RPMI7951 (cell line): ENCODE measurements at places on chromosomes 4 and X. TPM values are rescaled to one million over a fixed set of nuclear protein-coding genes. Genes with fewer than 3 reads are reported as not detected.

CXCL6 gene
- not detected in 2 replicates for total RNA-seq

CLCN5 gene
- 6.6 and 10.8 TPM in 2 replicates for total RNA-seq

DNA sequence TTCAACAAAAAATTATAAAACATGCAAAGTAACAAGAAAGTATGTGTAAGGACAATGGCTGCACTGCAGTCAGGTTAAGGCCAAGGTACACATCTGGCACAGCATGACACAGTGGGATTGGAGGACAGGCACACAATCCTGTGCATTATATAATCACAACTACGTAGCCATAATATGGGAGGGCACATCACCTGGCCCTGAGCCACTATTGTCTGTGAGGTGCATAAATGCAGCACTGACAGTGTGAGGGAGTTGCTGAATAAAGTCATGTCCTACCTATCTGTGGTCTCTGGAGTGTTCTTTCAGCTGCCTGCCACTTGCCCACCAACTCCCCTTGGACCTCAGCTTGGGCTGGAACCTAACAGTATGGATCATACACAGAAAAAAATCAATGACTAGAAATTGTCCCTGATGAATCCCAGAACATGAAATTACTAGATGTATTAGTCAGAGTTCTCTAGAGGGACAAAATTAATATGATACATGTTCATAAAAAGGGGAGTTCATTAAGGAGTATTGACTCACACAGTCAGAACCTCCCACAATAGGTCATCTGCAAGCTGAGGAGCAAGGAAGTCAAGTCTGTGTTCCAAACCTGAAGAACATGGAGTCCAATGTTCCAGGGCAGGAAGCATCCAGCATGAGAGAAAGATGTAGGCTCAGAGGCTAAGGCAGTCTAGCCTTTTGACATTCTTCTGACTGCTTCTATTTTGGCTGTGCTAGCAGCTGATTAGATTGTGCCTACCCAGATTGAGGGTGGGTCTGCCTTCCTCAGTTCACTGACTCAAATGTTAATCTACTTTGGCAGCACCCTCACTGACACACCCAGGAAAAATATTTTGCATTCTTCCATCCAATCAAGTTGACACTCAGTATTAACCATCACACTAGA, 46.4 kb upstream of the KCTD8 start:
- DNase-seq, result no peak

GRCh38 chrX:1165535-1166196, 46.8 kb downstream of the CRLF2 start:
- peak; percentile 24 for DNase-seq

DNA sequence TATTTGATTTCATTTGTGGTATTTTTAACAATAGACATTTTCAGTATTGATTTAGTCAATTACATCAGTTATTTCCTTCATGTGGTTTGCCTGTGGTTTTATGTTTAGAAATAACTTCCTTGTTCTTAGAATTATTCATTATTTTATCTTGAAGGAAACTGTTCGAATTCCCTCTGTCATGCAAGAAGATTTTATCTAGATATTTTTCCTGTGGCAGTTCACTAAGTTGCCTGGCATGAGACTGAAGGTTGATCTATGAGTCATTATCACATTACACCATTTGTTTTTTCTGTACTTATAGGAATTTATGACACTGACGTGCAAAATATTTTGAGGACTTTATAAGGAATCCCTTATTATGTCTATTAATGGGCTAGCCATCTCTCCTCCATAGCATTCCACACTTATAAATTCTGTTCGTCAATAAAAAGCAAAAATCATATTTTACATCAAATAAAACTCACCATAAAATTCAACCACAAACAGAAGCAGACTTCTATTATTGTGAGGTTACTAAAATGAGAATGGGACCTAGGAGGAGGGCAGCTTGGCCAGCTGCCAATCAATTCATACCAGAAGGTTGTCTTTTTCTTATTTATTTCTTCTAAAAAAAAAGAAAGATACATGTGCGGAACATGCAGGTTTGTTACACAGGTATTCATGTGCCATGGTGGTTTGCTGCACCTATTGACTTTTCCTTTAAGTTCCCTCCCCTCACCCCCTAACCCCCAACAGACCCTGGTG, 179.0 kb downstream of the KCNIP4 start:
- peak; percentile 42 for DNase-seq

- no peak for DNase-seq
Observed at GRCh38 chr4:119020158-119020557, 115.5 kb upstream of the MYOZ2 start.

DNA sequence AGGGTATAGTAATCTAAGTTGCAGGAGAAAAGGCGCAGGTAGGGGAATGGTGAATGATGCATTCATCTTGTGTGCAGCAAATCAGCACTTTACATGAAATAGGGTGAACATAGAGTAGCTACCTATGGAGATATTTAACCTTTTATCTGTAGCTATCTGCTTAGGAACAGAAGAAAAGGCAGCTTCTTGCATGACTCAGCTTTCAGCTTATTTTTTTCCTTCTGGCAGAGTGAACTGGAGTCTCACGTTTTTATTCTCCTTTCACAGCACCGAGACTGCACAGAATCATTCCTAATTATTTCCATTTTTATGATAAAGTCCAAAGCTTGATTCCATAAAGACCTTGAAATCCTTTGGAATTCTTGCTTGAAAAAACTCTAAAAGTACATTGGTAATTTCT, 4.8 kb upstream of the SCOC start:
- DNase-seq, result no peak

DNA sequence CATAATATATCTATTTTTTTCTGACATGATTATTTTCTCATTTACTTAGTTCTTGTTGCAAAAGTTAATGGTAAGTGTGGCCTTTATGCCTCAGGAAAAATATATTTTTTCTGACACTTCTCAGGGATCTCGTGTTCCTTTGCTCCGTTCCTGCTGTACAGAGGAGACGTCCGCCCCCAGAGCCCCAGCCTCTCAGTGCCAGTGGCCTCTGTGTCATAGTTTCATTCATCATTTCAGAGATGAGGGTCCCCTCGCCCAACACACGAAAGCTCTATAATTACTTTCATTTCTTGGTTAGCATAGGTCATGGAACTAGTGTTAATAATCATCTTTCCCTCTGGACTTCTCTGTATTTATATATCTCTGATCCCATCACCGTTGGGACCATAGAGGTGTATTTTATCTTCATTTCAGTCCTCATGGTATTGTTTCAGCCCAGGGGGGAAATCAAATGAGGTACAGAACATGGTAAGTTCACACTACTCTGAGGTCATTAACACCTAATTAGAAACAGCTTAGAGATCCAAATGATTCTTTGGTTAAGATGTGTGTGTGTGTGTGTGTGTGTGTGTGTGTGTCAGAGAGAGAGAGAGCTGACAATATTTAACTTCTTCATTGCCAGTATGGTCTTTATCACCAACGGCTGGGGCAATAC, 631.1 kb upstream of the TENM3 start:
- DNase-seq, result no peak

DNA sequence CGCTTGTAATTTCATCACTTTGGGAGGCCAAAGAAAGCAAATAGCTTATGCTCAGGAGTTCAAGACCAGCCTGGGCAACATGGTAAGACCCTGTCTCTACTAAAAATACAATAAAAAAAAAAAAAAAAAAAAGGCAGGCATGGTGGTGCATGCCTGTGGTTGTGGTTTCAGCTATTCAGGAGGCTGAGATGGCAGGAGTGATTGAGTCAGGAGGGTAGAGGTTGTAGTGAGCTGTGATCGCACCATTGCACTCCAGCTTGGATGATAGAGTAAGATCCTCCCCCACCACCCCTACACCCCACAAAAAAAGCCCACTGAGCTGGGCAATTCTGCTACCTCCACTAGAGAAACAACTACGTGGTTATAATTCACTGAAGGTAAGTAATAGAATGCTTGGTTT, 118.8 kb upstream of the PCDH18 start:
- peak; percentile 46 for DNase-seq

DNA sequence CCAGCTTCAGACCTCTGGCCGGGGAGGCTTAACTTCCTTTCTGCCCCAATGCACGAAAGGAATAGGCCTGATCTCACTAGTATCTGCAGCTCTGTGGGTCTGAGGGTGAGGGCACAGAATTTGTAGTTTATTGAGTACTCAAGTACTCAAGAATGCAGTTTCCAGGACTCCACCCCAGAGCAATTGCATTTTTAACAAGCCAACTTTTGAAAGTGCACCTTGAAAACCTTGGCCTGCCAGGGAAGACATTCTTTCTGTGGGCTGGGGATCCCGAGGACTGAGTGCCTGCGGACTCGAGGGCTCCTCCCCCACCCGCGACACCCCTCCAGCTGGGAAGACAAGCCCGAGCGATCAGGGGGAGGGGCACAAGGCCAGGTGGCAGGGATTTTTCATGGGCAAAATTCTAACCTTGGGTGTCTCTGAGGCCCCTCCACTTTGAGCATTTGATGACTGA, 22.4 kb downstream of the RS1 start:
- no peak for DNase-seq
